ENCODE measurements at places on chromosomes 4 and X.

- DNase-seq = no peak
Measured at GRCh38 chr4:38503689-38504395, 160.2 kb upstream of the KLF3 start.

DNA sequence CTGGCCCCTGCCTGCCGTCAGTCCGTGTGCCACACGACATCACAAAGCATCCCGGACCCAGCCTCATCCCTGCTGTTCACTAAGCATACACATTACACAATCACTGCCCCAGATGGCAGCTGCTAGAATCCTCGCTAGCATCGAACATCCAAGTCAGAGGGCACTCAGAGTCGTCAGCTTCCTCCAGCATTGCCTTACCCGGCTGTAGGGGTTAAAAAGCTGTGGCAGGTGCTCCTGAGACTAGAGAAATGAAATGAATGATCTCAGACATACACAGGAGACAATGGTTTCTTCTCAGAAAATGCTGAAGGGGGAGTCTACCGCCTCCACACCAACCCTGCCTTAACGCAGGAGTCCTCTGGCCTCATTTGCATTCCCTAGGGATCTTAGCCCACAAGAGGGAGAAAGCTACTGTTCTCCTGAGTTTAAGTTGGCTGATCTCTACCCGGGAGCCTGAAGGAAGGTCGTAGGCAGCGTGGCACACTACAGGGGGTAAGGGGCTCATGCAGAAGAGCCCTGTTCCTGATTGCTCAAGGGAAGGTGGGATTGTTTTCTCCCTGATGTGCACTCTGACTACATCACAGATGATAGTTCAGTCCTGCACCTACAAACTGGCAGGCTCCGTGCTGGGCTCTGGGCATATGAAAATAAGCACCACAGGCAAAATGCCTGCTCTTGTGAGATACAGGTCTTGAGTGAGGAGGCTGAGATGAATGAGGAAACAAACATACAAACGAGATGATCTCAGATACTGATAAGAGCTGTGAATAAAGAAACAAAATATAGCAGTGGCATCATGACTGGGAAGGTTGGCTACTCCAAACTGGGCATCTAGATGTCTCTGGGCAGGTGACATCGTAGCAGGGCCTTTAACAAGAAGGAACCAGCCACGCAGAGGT is 2.6 kb upstream of the KIAA0232 start:
- DNase-seq = no peak

GRCh38 chrX:38336538-38337240 is 9.4 kb upstream of the RPGR start:
- DNase-seq = no peak

DNA sequence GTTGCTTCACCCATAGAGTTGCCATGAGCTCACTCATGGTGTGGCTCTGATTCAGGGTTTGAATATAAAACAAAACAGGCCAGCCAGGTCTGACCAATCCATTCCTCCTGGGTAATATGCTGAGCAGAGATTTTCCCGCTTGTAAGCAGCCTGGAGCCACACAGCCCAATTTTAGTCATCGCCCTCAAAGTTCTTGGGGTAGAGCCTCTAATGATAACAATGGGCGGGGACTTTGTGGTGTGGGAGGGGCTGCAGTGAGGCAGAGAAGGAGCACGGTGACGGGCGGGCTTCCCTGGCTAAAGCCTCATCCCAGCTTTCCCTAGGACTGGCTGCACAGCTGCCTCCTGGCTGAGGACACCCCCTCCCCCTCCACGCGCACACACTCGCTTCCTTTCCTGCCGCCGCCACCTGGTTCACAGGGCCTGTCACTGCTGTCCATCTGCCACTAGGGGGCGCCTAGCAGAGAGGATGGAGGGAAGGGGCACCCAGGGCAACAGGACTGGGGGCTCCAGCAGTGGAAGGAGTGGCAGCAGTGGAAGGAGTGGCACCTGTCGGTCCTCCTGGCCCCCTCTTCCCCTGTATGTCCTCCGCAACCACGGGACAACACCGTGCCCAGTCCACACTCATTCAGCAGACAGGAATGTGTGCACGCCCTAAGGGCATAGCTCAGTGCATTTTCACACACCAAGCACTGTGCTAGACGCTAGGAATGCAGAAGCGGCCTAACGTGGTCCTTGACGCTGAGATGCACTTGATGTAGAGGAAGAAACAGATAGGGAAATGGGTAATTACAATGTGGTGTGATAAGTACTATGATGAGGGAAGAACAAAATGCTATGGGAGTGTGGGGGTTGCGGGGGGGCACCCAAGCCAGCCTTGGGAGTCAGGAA is 26.8 kb downstream of the PRPS1 start:
- DNase-seq = peak; percentile 67

DNA sequence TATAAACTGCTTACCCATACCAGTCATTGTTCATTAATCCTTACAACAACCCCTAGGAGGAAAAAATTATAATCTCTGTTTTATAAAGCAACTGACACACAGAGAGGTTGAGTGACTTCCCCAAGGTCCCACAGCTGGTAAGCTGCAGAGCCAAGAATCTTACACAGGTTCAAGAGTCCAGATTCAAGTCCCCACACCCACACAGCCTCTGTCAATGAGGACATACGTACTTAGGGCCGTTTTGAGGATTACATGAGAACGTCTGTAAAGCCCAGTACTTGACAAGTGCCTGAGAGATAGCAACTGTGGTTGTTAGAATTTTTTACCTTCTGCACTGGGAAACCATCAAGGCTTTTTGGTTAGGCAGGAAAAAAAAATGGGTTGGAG is 556 bp upstream of the SLC25A43 start:
- no peak for DNase-seq

GRCh38 chr4:110034026-110034393 is 121.3 kb downstream of the EGF start:
- no peak for DNase-seq

DNA sequence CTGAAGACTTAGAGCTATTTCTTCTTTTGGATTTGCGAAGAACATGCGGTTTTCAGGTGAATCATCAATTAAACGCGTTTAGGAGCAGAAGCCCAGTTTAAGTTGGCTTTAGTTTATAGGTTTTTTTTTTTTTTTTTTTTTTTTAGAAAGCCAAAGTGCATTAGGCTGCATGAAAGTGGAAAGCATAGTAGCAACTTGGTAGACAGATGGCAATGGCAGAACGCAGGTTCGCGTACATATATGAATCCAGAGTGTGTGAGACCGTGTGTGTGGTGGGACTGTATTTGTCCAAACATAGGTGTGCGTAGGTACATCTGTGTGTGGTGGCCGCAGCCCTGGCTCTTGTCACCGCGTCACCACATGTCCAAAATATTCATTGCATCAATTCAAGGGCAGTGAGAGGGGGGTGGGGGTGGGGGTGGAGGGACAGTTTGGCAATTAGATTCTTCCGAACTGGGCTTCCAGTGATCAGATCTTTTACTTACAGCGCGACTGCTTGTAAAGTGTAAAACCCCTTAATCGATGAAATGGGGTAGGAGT is 901 bp downstream of the JADE1 start:
- peak; percentile 28 for DNase-seq

DNA sequence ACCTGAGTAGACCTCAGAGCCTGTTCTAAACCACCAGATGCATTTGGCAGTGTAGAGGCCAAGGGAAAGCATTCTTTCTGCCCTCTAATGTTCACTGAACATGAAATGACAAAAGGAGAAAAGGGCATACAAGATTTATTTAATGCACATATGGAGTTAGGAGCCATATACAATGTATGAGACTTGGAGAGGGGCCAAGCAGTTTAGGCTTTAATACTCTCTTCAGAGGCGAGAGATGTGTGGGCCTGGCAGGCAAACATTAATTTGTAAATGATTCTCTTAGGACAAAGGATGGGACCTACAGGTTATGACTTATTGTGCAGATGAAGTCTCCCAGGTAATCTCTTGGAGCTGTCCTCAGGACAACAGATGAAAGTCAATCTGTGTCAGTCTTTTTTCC is 631.9 kb downstream of the ADGRL3 start:
- no peak for DNase-seq

DNA sequence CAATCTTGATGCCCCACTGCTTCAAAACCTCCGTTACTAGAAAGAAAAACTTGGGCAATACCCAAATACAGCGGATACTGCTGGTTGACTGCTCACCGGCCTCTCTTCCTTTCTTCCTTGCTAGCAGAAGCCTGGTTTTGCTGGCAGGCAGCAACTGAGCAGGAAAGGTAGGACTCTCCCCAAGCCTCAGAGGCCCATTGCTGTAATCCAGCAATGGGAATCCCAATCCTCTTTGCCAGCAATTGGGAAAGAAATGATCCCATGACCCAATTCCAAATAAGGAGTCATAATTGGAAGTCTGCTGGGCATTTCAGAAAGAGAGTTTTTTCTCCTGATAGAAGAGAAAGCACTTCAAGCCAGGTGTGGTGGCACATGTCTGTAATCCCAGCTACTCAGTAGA is 394.5 kb downstream of the BCOR start:
- DNase-seq = no peak

- no peak for DNase-seq
Measured at GRCh38 chr4:31417040-31417439, 696.9 kb downstream of the PCDH7 start.

- peak; percentile 84 for DNase-seq
Measured at GRCh38 chrX:65534450-65535292, at the start of gene LAS1L. TSS of gene LAS1L (minus strand) at chrX:65534787. CDS start at chrX:65534715, 72 bp downstream.

GRCh38 chr4:70722199-70722791 is 531 bp downstream of the RUFY3 start:
- no peak for DNase-seq

GRCh38 chr4:72569719-72570235 is 756 bp upstream of the ADAMTS3 start:
- no peak for DNase-seq

DNA sequence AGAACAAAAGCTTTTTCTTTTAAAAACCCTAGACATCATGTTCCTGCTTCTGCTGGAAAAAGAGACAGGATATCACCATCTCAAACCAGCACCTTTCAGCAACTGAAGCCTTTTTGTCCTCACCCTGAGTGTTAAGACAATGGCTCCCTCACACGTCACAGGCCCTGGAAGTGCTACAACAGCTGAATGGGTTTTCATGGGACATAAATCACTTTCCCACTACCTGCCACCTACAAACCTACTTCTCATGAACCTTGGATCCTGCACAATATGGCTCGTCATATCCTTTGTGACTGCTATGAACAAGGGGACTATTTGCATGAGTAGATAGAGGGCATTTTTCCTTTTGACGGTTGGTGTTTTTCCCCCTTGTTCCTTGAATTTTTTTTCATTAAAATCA is 93.6 kb downstream of the TSPAN5 start:
- DNase-seq = no peak

DNA sequence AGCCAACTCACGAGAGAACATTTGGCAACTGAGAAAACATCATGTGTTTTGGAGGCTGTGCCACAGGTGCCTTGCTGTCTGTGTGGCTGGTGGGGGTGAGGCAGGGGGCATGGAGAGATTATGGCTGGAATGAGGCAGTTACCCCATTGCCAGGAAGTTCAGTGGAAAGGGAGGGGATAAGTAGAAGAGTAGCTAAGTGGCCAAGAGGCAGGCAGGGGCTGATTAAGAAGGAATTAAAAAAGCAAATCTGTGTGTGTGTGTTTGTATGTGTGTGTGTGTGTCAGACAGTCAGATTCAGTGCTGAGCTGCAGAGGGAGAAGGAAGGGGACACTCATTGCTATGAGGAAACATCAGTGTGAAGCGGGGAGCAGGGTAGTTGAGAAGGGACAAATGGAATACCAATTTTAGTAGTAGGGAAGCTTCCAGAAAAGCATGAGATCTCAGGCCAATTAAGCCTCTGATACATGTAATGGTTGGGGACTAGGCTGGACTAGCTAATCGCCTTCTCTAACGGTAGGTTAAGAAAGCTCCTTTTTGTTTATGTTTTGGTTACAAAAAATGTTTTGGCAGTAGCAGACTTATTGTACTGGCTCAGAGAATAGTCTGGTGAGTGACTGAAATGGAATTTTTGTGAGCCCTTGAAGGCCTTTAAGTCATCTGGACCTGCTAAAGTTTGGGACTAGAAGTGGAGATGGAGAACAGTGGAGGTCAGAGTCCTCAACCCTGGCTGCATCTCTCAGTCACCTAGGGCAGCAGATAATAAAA is 18.5 kb downstream of the TMEM164 start:
- DNase-seq = no peak

DNA sequence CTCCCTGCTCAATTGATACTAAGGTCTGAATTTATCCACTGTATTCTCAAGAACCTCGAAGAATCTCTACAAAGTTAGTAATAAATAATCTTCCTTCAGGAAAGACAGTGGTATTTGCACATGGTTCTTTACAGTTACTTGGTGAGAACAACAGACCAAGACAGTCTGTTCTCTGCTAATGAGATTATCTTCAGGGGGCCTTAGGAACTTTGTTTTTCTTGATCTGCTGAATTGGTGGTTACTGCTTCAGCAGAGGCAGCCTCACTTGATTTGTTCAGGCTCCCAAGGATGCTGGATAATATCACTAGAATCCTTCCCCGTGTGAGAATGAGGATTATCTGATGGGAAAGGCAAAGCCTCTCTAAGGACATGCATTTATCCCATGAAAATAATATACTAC is 64.8 kb downstream of the CBR4 start:
- no peak for DNase-seq

DNA sequence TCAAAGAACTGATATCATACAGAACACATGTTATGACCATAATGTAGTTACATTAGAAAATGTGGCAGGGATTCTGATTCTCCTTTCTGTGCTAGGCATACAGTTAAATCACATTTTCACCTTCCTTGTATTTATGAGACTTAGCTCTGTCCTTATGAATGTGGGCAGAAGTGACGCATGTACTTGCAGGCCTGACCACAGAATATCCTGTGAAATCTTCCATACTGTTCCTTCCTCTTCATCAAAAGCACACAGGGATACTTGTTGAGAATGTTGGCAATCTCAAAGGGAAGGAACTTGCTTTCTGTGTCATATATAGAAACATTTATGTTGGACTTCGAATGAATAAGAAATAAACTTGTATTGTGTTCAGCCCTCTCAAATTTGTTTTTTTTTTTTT is 17.2 kb upstream of the MYOZ2 start:
- DNase-seq = no peak

DNA sequence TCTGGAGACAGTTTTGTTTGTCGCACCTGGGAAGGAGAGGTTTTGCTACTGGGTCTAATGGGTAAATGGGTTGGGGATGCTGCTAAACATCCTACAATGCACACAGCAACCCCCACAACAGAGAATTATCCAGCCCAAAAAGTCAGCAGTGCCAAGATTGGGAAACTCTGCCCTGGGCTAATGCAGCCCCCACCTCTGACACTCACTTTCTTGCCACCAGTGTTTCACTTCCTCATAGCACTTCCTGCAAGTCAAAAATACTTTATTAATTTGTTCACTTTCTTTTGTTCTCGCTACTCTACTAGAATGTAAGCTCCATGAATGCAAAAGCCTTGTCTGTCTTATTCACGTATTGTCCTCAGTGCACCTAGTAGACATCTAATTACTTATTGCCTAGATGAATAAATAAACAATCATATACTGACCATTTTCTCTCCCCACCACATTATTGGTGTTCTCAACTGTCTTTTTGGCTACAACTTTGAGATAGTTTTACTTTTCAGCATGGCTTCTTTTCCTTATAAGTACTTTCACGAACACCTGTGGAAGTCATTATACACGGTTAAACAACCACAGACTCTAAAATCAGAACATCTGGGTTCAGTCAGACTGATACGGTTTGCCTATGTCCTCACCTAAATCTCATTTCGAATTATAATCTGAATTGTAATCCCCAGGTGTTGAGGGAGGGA is 82.0 kb upstream of the PITX2 start:
- no peak for DNase-seq

GRCh38 chr4:16853640-16854039 is 44.8 kb downstream of the LDB2 start:
- no peak for DNase-seq

- no peak for DNase-seq
Measured at GRCh38 chr4:5982156-5982973, 35.9 kb downstream of the C4orf50 start.

- peak; percentile 3 for DNase-seq
Measured at GRCh38 chrX:37745835-37746217, 34.0 kb upstream of the CYBB start.

Data from activated naive CD8-positive, alpha-beta T cell treated with anti-CD3 and anti-CD28 coated beads, Interleukin-2, amount 50 U/mL, for 24 hours (primary cell).